ENCODE measurements at places on chromosomes 13 and 19. TPM values are rescaled to one million over a fixed set of nuclear protein-coding genes. Genes with fewer than 3 reads are reported as not detected.

DNA sequence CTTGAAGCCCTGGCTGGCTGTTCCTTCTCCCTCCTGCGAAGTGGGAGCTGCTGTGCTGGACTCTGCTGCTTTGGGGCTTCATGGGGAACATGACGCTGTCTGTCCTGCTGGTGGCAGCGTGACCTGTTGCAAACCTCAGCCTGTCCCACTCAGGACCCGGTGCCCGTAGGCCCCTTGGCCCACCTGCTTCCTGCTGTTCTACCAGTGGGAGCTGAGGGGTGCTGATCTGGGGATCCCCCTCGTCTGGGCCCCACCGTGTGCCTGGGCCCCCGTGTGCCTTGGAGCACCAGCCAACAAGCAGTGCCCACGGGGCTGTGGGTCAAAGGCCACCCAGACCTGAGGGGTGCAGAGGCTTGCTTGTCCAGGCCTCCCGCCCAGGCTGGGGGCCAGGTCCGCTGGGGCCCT, 5.3 kb downstream of the SPPL2B start:
- DNase-seq = no peak

- peak; percentile 63 for DNase-seq
Measured at GRCh38 chr13:99658261-99658991, 157.2 kb downstream of the TM9SF2 start.

GRCh38 chr19:17755977-17756670, 4.8 kb downstream of the FCHO1 start:
- DNase-seq = no peak

- no peak for DNase-seq
Measured at GRCh38 chr19:38142176-38143035, 81.6 kb downstream of the DPF1 start.

DNA sequence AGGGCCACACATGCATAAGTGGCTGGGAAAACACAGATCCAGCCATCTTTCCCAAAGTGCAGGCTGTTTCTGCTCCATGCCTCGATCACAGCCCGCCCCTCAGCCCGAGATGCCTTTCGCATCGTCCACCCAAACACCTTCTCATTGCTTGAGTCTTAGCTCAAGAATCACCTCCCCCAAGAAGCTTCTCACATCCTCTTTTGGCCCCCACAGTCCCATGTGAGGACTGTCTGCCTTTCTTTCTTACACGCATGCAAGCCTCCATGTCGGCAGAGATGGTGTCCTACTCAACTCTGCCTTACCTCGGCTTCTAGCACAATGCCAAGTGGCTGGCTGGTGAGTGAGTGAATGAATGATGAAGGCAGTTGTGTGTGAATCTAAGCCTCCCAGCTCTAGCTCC, 18.1 kb upstream of the GSX1 start:
- DNase-seq = no peak

USE1 gene
- total RNA-seq = 13.5 TPM

DNA sequence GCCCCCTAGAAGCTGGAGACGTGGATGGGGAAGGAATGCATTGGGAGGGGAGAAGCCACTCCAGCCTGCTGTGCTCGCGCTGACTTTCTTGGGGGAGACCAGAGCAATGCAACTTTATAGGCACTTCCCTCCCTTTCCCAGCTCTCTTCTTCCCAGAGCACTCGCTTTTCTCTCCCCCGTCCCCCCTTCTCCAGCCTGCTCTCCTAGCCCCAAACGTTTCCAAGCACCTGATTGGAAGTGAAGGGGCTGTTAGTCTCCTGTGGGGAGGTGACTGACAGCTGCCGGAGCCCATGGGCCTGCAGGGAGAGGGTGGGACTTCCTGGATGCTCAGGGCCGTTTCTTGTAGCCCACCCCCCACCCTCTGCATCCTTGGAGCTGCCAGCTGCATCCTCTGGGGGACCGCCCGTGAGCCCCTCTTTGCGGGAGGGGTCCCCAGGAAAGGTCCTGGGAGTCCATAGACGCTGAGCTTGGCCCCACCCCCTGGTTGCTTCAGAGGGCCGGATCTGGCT, 2.5 kb downstream of the HDGFL2 start:
- no peak for DNase-seq

PRTN3 gene
- total RNA-seq = not detected

GRCh38 chr19:53824134-53824611, at the start of gene NLRP12:
Gene NLRP12, minus strand, starts transcription at chr19:53824314. Its CDS starts 140 bp downstream, at chr19:53824174.
- DNase-seq = peak; percentile 63

GRCh38 chr19:395467-395866, 13.5 kb downstream of the C2CD4C start:
- DNase-seq = no peak

- peak; percentile 45 for DNase-seq
Measured at GRCh38 chr19:47446534-47447469, 24.9 kb downstream of the SLC8A2 start.

GRCh38 chr13:48843630-48844380, 131.9 kb upstream of the FNDC3A start:
- no peak for DNase-seq

SMIM44 gene
- not detected for total RNA-seq

GRCh38 chr13:46831588-46832194, 34.7 kb upstream of the ESD start:
- DNase-seq = no peak

- no peak for DNase-seq
Measured at GRCh38 chr19:7337380-7338194, 11.2 kb upstream of the ARHGEF18 start.

DNA sequence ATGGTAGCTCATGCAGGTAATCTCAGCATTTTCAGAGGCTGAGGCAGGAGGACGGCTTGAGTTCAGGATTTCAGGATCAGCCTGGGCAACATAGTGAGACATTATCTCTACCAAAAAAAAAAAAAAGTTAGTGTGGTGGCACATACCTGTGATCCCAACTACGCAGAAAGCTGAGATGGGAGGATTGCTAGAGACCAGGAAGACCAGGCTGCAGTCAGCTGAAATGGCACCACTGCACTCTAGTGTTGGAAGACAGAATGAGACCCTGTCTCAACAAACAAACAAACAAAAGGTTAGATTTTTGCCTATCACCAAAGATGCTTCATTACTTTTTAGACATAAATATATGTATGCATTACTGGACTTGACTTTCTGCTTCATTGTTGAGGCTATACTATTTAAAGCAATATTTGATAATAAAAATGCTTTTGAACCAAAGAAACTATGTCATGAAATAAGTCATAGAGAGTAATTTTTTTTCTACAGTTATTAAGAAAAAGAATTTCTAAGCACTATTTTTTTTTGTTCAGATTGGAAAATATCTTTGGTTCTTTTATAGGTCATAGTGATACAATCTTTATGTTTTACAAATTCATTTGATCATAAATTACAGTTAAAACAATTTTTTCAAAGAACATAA, 1180.1 kb upstream of the ATXN8OS start:
- DNase-seq = no peak

DNA sequence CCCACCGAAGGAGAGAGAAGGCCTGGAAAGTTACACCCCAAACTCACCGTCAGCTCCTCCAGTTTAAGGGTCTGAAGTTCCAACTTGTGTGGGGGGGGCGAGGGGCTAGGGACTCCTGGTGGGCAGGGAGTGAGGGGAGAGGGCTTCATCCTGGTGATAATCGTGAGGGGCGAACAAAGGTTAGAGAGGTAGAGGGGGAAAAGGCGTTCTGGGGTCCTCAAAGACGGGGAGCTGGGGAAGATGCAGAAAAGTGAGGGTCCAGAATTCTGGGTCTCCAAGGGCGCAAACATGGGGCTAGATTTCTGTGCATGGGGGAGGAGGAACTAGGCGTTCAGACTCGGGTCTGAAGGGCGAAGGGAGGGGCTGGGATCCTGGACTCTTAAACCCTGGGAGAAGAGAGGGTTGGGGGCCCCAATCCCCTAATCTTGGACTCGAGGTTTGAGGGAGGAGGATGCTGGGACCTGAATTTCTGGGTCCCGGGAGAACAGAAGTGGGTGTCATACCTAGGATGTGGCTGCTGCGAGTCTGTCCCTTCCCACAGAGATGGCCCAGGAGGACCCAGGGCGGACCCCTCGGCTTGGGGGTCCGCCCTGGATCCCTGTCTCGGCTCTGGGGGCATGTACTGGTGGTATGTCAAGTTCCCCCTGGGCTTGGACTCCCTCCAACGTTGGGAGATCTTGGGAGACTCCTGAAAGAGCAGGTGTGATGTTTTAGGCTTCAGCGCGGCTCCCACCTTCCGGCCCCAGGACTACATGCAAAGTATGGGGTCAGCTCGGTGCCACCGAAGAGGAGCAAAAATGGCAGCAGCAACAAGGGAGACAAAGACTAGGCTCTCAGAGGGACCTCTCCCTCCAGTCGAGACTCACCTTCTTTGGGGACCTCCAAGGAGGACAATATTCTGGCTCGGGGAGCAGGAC, 4.5 kb downstream of the MAMSTR start:
- DNase-seq = no peak

ZNF793 gene
- total RNA-seq = 0.42 TPM

DNA sequence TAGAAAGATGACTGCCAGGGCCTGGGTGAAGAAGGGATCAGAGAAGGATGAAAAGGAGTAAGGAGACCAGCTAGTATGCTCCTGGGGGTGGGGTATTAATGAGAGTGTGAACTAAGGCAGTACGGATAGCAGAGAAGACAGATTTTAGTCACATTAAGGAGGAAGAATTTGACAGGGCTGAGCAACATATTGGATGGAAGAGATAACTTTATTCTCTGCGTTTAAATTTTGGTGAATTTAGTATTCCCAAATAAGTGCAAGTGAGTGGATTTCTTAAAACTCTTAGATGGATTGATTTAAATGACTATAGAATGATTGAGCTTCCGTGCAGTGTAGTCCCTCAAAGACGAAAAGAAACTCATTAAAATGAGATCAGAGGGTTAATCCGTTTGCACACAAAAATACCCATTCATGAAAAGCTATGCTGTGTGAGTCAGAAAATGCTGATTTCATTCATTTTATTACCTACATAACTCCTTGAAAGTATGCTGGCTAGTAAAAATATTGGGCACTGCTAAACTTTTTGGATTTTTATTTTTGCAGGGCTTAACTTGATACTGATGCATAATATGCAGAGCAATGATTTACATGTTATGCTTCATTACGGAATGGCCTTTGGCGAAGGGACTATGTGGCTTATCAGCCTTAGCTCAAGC, 54.1 kb downstream of the WDFY2 start:
- DNase-seq = no peak

GRCh38 chr19:40314656-40315055, 29.5 kb upstream of the AKT2 start:
- DNase-seq = no peak

VMAC gene
- total RNA-seq = 3.9 TPM

DNA sequence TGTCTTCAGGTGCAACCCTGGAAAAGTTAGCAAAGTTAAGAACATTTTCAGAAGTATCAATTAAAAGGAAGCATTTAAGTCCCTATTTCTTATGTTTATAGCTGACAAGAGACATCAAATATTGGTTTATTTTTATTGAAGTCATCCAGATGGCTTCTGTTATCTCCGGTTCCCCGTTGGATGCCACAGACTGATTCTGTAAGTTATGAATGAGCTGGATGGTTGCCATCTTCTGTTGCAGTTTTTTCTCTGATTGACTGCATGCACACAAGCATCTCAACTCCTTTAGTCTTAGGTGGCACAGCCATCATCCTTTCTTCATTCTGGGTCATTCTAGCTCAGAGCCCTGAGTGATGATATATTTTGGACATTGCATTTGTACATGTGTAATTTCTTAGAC, 10.6 kb upstream of the OXGR1 start:
- DNase-seq = no peak

- DNase-seq = no peak
Measured at GRCh38 chr19:52115526-52116053, 20.0 kb upstream of the ZNF841 start.

DNA sequence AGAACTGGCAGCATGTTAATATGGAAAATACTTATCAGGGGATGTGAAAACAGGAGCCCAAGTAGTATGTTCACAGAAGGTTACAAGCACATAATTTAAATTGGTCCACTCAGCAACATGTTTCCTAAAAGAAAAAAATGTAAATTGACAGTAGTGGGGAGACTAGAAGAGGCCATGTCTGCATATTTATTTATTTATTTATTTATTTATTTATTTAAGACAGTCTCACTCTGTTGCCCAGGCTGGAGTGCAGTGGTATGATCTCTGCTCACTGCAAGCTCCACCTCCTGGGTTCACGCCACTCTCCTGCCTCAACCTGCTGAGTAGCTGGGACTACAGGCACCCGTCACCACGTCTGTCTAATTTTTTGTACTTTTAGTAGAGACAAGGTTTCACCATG, 13.7 kb upstream of the ZNF8 start:
- no peak for DNase-seq

DNA sequence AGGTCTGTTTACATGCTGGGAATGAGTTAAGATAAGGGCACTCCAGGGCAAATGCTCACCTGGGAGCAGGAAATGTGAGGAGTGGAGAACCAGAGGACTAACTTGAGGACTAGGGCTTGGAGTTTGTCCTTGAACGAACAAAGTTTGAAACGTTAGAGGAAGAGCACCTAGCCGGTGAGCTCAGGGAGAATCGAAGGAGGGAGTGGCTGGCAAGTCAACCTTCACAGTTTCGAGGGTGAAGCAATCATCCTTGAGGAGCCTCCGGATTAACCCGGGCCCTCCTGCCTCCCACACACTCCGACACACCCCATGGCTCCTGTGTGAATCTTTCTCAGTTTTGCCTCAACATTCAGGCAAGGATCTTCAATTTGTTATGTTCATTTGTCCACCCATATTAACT, 58.6 kb downstream of the LMO7 start:
- DNase-seq = no peak

DNA sequence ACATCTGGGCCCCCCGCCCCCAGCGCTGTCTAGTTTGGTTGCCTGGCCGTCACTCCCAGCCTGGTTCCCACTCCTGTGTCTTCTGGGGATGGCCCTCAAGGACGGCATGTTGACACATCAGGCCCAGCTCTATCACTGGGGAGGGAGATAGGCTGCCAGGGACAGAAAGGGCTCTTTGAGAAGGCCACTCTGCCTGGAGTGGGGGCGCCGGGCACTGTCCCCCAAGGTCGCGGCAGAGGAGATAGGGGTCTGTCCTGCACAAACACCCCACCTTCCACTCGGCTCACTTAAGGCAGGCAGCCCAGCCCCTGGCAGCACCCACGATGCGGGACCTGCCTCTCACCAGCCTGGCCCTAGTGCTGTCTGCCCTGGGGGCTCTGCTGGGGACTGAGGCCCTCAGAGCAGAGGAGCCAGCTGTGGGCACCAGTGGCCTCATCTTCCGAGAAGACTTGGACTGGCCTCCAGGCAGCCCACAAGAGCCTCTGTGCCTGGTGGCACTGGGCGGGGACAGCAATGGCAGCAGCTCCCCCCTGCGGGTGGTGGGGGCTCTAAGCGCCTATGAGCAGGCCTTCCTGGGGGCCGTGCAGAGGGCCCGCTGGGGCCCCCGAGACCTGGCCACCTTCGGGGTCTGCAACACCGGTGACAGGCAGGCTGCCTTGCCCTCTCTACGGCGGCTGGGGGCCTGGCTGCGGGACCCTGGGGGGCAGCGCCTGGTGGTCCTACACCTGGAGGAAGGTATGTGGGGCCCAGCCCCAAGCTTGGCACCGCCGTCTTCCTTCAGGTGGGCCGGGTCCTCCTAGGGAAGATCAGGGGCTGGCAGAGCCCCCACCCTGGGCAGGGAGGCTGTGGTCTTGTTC, at the start of gene AMH:
Gene AMH, plus strand, starts transcription at position 314 of the 857 bp plus-strand sequence. Its CDS starts 10 bp downstream, at position 324.
- DNase-seq = no peak

MAST1 gene
- total RNA-seq = not detected

DNA sequence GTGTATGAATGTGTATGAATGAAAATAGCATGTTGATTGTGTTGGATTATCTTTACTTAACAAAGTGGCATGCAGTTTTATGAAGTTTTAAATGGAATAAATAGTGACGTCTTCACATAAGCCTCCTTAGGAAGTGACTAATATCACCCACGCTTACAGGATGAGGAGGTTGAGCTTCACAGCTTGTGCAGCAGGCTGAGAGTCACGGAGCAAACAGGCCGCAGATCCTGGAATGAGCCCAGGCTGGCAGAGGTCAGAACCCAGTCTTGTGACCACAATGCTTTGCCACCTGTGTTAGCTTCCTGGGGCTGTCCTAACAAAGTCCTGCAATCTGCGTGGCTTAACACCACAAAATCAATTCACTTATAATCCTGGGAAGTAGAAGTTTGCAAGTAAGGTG, 20.8 kb downstream of the LAIR2 start:
- DNase-seq = no peak

Data from right lobe of liver (tissue), 6 donors.